ENCODE measurements at places on chromosomes 5 and 9.

DNA sequence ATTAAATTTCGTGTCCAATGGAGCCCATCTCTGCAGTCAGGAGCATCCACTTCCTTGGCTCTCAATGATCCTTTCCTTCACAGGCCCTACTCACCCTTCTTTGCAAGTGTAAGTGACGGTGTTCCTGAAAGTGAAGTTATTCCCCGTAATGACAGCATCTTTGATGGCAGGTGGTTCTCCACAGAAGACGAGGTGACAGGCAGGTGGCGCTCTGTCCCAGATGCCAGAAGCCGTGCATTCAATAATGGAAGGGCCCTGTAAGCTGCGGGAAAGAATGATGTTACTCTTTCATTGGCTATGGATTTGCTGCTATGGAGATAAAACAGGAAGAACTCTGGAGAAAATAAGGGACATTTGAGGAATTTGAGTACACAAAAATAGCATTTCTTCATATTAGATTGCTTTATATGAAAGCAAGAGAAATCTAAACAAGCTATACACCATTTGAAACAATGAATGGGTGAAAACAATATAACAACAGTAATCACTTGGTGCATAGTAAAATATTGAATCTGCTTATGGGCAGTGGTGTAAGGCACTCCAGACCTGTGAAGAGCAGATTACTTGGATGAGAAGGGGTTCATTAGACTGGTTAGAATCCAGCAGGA is 89.9 kb upstream of the TXNDC8 start:
- DNase-seq = peak; percentile 57

DNA sequence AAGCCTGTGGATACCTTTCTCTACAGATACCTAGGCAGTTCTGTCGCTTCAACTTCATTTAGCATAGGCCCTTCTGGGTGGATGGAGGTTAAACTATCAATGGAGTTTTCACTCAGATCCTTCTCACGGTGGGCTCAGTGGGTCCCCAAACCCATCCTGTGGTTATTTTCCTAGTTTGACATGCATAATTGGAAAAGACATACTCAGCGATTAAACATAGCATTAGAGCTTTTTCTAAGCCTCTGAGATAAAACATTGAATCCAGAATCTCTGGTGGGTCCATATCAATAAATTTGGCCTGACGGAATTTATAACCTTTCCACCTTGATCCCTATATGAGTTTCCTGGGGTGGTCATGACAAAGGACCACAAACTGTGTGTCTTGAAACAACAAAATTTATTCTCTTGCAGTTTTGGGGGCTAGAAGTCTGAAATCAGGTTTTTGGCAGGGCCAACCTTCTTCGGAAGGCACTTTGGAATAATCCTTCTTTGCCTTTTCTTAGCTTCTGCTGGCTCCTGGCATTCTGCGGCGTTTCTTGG is 1.7 kb upstream of the OTULIN start:
- DNase-seq = no peak

- no peak for DNase-seq
Observed at GRCh38 chr5:107809201-107810034, 138.7 kb upstream of the EFNA5 start.

DNA sequence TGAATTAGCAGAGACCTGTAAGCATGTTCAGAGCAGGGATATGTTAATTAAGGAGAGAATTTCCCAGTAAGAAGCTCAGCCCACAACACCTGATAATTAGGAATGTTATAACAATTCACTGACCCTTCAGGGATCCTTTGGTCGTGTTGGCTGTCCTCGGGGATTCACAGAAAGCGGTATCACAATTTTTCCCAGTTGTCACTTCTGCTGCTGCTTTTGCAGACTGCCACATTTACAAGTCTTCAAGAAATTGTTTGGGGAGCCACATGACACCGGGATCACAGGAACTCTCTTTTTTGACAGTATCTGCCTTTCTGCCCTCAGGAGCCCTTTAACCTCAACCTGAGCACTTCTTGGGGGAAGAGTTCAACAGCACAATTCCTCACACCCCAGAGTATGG is 265.5 kb downstream of the GLIS3 start:
- no peak for DNase-seq

DNA sequence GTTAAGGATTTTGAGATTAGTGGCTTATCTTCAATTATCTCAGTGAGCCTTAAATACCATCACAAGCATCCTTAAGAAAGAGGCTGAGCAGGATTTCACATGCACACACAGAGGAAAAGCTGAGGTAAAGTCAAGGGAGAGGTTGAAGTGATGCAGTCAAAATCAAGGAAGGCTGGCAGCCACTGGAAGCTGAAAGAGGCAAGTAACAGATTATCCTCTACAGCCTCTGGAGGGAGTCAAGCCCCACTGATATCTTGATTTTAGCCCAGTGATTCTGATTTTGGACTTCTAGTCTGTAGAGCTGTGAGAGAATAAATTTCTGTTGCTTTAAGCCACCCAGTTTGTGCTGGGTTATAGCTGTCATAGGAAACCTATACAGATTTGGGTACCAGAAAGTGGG is 80.1 kb downstream of the ANKRD31 start:
- no peak for DNase-seq

DNA sequence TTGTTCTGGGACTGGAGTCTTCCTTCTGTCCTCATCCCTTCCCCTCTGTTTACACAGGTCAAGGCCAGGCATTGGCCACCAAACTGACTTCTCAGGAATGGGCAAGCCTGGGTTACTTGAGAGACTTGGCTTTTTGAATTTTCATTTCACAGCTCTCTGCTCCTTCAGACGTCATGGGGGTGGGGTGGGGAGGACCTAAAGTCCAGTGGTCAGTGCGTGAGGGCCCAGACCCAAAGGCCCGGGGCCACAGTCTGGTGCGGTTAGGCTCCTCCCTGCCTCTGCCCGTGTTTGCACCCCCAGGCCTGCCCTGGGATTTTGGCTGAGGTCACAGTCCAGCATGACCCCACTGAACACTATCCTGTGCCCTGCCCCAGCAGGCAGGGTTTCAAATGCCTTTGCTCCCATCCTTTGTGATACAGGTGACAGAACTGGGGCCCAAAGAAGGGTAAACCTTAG is 4.1 kb upstream of the CXXC5 start:
- DNase-seq = no peak

- no peak for DNase-seq
Observed at GRCh38 chr5:77101298-77101697, 14.2 kb upstream of the ZBED3 start.

GRCh38 chr5:163917747-163918146 is 412.3 kb downstream of the MAT2B start:
- no peak for DNase-seq

DNA sequence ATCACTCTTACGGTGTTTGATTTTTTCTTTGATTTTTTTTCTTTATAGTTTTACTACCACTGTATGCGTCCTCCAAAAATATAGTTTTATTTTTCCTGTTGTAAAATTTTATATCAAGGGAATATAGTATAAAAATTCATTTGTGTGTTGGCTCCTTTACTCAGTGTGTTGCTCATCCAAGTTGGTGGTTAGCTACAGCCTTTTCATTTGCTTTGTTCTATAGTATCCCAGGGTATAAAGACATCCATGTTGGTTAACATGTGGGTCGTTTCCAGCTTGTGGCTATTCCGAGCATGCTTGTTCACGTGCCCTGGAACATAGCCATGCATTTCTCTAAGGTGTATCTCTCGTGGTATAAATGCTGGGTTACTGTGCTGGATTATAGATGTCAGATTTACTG is 54.8 kb upstream of the DAB2 start:
- no peak for DNase-seq

DNA sequence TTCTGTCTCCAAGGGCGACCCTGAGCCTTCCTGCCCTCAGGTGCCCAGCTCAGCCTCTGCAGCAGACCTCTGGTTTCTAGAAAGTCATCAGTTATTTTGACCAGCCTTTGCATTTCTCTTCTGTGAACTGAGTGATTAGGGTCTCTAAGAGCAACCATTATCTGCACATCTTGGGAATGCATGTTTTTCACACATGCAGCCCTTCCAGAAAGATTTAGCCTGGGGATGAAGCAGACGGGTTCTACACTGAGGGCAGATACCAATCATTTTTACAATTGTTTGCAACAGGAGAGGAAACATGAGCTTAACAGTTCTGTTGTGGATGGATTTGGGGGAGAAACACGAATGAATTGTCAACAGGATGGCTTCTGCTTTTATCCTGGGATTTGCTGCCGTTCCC is 90.1 kb upstream of the PITX1 start:
- DNase-seq = no peak

DNA sequence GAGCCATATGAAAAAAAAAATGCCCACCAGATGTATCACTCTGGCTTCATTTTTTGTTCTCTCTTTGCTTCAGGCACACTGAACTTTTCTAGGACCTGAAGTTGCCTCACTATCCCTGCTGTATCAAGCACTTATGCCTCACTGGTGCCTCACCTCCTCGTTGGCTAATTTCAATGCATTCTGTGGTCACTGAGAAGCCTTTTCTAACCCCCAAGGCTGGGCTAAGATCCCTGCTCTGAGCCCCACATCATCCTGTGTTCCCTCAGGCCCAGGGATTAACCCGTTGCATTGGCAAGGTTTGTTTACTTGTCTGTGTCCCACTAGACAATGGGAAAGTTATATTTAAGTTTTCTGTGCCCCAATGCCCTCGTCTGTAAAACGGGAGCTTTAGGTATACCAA is 362.7 kb downstream of the OSTF1 start:
- DNase-seq = no peak

GRCh38 chr5:135657536-135658305 is 78.9 kb upstream of the CXCL14 start:
- no peak for DNase-seq

DNA sequence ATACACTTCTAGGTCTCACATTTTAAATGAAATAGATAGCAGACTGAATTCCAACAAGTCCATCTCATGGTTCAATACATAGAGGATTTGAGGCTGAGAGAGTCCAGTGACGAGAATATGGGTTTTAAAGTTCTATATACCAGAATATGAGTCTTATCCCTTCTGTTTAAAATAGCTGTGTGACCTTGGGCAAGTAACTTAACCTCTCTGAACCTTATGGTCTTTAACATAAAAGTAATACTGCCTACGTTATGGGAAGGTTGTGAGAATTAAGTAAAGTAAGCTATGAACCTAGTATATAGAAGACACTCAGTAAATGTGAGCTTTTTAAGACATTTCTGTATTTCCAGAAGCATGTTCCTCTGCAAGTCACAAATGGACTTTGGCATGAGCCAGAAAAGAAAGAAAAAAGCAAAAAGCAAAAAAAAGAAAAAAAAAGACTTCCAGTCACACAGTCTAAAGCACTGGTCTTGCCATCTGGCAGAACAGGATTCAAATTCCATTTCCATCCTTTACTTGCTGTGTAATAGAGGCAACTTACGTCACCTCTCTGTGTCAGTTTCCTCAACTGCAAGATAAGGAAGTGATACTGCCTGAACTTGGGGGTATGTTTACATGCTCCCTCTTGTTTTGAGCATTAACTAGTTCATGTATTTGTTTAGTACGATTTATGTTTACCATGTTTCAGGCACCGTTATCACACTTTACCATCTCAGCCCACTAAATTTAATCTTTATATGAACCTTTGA is 248.2 kb downstream of the TRIM32 start:
- DNase-seq = no peak

DNA sequence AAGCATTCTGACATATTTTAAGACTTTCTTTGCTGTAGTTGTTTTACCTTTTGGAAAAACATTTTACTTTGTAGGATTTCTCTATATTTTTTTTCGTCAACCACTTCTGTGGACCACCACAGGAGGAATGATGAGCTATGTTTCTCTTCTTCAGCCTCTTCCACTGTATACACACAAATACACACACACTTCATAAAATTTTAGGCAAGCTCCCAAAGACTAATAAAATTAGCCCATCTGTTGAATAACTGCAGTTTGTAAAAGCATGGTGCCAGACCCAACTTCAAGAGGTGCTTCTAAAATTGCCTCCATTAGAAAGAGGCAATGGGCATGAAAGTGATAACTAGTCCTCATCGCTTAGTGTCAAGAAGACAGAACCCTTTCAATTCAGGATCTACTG is 4.1 kb upstream of the CEP120 start:
- DNase-seq = no peak

DNA sequence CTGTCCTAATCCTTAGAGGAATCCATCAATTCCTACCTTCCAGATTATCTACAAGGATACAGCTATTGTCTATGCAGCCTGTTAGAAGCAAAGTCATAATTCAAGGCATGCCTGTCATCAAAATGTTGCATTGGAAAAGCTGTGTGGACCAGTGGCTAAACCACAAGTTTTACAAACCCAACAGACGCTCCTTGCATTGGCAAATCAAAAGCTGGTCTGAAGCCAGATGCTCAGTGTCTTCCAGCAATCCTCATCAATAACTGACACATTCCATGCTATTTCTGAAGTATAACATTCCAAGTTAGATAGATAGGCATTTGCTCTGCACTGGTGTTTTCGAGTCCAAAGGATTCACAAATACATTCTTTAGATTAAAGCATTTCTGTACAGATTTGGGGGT is 213.6 kb downstream of the EBF1 start:
- DNase-seq = no peak

DNA sequence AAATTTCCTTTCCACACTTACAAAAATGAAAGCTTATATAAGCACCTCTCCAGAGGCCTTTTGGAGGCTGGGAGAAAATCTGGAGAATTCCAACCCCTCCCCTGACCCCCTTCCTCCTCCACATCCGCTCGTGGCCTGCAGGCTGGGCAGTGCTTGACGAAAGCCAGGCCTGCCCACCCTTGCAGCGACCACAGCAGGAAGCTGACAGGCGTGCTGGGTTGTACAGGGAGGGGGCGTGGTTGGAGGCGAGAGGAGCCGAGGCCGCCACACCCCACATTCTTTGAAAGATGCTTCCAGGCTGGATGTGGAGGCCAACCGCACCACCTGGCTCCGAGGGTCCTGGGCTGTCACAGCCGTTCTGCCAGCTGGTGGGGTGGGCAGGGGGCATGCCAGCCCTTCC is 47.8 kb upstream of the IER5L start:
- peak; percentile 78 for DNase-seq

DNA sequence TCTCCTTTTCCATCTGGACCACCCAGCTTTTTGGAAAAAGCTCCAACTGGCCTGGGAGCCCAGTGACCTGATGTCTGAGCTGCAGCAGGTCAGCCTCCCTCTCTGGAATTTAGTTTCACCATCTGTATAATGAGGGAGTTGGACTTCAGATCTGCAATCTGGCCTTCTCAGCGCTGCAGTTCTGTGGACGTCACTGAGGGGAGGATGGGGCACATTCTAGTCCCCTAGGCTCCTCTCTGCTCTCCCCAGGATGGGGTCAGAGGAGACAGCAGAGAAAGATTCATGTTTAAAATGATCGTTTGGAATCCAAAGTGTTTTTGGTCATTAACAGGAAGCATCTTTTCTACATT is 10.2 kb downstream of the OR13J1 start:
- DNase-seq = no peak

GRCh38 chr5:16492398-16493140 is 27.0 kb upstream of the ZNF622 start:
- DNase-seq = peak; percentile 12
